ENCODE measurements at places on chromosomes 13 and 19. TPM values are rescaled to one million over a fixed set of nuclear protein-coding genes. Genes with fewer than 3 reads are reported as not detected.

Gene GRK1
- polyA plus RNA-seq, result not detected

DNA sequence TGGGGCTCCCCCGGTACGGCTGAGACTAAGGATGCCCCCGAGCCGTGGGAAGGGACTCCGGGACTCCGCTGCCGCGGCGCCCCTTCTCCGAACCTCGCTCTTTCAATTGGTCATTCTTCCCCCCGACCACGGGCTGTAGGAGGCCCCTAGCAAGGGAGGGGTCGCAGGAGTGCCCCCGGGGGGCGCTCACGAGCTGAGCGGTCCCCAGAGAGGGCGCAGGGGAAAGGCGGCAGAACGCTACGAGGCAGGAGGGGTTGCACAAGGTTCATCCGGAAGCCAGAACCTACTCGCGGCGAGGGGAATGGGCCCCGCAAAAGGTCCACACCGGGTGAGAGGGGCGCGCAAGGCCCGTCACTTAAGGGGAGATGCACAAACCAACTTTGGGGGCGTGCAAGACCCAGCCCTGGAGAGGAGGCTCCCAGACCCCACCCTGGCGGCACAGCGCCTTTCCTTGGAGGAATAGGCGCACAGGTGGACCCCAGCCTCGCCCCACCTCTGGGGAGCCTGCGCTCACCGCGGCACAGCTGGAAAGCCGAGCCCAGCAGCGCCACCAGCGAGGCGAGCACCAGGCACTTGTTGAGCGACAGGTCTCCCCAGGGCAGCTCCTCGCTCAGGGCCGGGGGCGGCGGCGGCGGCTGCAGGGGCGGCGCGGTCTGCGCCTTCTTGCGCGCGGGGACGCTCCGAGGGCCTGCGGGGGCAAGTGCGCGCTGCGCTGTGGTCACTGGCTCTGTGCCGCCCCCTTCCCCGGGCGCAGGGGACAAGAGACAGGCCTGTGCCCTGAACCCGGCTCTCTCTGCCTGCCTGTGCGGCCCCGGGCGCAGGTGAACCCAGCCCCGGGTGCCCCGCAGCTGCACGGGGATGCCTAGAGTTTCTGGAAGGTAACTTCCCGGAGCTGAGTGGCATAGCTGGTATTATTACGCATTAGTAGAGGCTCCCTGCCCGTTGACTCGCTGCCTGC lies 2.8 kb downstream of the JSRP1 start:
- peak overlapping the region; percentile 69 for H3K4me3 ChIP-seq
- no peak overlapping the region for H3K27ac ChIP-seq
- H3K36me3 ChIP-seq, result no peaks in the 10 kb centered on the region
- peaks cover 5% of the 10 kb centered on the region for H3K4me1 ChIP-seq
- H3K27me3 ChIP-seq, result peaks cover 21% of the 10 kb centered on the region

- H3K27ac ChIP-seq, result no peak overlapping the region
- no peak for DNase-seq
- no peaks in the 10 kb centered on the region for H3K27me3 ChIP-seq
- H3K4me1 ChIP-seq, result no peaks in the 10 kb centered on the region
- no peak overlapping the region for H3K4me3 ChIP-seq
These were observed 18.6 kb downstream of the ZNF507 start for GRCh38 chr19:32364040-32364439.

- no peak overlapping the region for H3K27ac ChIP-seq
- no peak for DNase-seq
- H3K4me1 ChIP-seq, result peaks cover under 1% of the 10 kb centered on the region
- H3K27me3 ChIP-seq, result no peaks in the 10 kb centered on the region
- H3K36me3 ChIP-seq, result no peaks in the 10 kb centered on the region
These were observed 35.4 kb downstream of the ANKRD10 start for GRCh38 chr13:110879482-110879881.

- no peaks in the 10 kb centered on the region for H3K27me3 ChIP-seq
- no peak for DNase-seq
- H3K4me1 ChIP-seq, result peaks cover 3% of the 10 kb centered on the region
- H3K27ac ChIP-seq, result no peak overlapping the region
- H3K4me3 ChIP-seq, result no peak overlapping the region
These were observed 174.6 kb upstream of the LSM14A start for GRCh38 chr19:33997690-33998089.

- DNase-seq, result no peak
- no peak overlapping the region for H3K4me3 ChIP-seq
- H3K4me1 ChIP-seq, result peaks cover 26% of the 10 kb centered on the region
- H3K36me3 ChIP-seq, result no peaks in the 10 kb centered on the region
- no peaks in the 10 kb centered on the region for H3K27me3 ChIP-seq
These were observed 325.9 kb downstream of the NDFIP2 start for GRCh38 chr13:79806821-79807220.

DNA sequence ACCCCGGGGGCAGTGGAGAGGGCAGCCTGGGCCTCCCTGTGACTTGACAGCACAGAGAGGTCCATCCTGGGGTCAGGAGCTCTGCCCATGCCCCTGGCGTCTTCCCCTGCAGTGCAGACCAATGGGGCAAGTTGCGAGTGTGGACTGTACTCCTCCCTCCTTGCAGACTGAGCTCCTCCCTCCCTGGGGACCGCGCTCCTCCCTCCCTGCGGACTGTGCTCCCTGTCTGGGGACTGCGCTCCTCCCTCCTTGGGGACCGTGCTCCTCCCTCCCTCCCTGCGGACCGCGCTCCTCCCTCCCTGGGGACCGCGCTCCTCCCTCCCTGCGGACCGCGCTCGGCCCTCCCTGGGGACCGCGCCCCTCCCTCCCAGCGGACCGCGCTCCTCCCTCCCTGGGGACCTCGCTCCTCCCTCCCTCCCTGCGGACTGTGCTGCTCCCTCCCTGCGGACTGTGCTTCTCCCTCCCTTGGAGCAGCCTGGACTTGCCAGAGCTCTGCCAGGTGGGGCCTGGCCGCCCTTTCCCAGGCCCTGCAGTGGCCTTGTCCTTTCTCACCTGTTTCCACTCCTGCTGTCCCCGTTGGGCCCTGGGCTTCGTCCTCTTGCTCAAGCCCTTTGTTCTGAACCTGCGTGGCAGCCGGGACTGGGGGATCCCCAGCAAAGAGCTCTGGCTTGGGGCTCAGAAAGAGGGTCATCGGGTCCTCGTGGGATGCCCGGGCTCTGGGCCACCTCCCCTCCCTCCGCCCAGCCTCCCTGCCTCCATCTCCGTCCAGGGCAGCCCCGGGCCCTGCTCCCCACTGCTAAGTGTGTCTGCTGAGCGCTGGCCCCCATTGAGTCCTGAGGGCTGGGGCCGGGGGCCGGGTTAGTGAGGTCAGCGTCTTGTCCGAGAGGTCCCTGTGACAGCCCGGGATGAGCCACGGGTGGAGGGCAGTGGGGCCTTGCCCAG lies 6.8 kb downstream of the GAMT start:
- H3K4me3 ChIP-seq, result no peak overlapping the region
- H3K4me1 ChIP-seq, result 0 out of 2 replicates have a peak, but pooled peaks cover 5% of the 10 kb centered on the region
- H3K36me3 ChIP-seq, result no peaks in the 10 kb centered on the region
- no peaks in the 10 kb centered on the region for H3K27me3 ChIP-seq
- DNase-seq, result no peak
- H3K27ac ChIP-seq, result no peak overlapping the region

Data from GM23338 (cell line).